SJSA1 (cell line): ENCODE measurements at places on chromosomes 1 and 21. TPM values are rescaled to one million over a fixed set of nuclear protein-coding genes. Genes with fewer than 3 reads are reported as not detected.

DNA sequence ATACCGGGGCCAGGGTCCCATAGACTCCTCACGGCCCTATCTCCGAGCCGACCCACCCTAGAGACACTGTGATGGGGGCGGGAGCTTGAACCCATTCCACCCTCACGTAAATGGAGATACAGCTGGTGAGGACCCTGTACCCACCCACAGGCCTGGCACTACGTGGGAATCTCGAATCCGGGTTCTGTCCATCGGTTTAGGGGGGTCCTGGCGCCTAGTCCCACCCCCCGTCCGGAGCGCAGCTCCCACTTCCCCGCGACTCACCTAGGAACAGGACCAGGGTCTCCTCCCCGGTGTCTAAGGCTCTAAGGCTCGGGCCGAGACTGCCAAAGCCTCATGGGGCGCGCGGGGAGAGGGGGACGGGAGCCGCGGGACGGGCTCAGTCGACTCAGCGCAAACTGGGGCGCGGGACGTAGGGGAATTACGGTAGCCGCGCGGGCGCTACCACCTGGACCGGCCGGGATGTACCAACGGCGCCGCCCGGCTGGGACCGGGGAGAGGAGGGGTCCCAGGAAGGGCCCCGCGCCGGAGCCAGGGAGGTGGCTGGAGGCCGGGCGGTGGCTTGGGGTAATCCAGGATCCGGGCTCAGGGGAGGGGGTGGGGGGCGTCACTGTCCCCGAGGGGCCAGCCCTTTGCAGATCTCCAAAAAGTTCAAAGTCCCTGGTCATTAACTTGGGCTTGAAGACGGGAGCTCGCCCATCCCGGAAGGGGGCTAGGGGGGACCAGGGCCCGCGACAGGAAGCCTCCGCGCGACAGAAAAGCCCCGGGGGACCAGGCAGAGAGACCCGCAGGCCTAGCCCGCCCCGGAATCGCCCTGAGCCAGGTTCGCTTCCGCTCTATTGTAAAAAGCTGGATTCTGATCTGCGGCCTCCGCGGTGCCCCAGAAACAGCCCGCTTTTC is 1.0 kb downstream of the PLEKHG5 start:
- DNase-seq: peak; percentile 68

Gene KIF2C
- total RNA-seq: 74.7 and 82.1 TPM in 2 replicates

Gene TSPAN1
- total RNA-seq: not detected in 2 replicates

Gene RIMS3
- 0.68 and 0.78 TPM in 2 replicates for total RNA-seq
